Suprapubic skin (tissue), 4 donors: ENCODE measurements at places on chromosomes 5 and 9.

- no peak for DNase-seq
Measured at GRCh38 chr9:14281876-14282275, 32.1 kb downstream of the NFIB start.

DNA sequence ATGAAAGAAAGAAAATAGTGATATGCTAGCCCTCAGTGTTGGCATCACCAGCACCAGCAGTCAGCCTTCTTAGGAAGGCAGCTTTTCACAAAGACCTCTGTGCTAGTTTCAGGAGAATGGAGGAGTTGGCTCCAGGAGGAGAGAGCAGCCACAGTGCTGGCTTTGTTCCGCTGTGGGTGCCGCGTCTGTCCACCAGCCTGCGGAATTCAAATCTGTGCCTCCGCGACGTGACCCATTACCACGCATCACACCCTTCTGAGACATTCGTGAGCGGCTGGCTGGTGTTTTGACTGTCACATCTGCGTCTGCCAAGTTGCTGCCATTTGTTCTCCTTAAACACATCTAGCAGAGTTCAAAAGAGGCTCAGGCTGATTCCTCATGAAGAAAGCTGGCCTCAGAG lies 34.4 kb downstream of the SNX18 start:
- no peak for DNase-seq

GRCh38 chr9:96048104-96048955 lies 172.8 kb downstream of the ERCC6L2 start:
- no peak for DNase-seq

- DNase-seq, result no peak
Measured at GRCh38 chr5:111502956-111503355, 9.4 kb downstream of the STARD4 start.

DNA sequence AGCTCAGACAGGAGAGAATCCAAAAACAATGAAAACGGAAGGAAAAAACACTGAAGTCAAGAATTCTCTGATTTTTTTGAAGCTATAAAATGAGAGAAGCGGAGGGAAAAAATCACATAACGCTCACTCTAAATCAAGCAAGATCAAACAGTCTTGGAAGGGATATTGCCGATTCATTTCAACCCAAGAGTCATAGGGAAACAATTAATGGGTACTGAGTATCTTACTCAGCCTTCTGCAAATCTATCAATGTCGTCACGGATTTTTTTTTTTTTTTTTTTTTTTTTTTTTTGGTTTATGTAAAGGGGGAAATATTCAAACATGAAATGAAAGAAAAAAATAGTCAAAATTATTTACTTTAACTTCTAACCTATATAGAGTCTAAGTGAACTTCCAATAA lies 9.5 kb downstream of the MEF2C start:
- no peak for DNase-seq

GRCh38 chr5:102596113-102596512 lies 97.3 kb upstream of the SLCO6A1 start:
- DNase-seq, result no peak

DNA sequence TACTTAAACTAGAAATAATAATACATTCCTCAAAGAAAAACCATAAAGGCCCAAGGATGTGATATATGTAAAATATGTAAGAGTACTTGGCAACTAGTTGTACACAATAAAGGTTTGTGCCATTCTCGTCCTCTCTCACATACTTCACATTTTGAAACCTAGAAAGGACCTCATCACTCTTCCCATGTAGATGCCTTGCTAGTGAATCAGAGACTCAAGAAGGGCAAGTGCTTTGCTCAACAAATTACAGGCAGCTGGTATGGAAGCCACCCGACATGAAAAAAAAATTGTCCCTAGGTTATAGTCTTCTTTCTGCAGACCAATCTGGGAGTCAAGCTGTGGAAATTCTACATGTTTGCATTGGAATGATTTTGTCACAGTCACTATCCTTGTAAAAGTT lies 31.7 kb downstream of the ADRB2 start:
- no peak for DNase-seq
